ENCODE measurements at places on chromosomes 2 and 18.

DNA sequence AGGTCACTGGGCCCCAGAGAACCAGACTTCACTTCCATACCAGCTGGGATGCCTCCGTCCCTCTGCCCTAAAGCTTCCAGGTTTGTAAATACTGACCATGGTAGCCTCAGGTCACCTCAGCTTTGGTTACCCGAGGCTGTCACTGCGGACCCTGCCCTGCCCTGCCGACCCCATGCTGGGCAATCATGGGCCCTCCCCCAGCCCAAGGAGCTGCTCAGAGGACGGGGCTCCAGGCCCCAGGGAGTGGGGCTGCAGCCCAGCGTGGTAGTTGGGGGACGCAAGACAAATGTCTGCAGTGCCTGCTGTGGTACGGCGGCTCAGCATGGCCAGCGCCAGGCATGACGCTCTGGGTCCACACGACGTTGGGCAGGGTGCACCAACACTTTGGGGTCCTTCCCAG is 25.3 kb downstream of the RAMP1 start:
- DNase-seq = no peak

DNA sequence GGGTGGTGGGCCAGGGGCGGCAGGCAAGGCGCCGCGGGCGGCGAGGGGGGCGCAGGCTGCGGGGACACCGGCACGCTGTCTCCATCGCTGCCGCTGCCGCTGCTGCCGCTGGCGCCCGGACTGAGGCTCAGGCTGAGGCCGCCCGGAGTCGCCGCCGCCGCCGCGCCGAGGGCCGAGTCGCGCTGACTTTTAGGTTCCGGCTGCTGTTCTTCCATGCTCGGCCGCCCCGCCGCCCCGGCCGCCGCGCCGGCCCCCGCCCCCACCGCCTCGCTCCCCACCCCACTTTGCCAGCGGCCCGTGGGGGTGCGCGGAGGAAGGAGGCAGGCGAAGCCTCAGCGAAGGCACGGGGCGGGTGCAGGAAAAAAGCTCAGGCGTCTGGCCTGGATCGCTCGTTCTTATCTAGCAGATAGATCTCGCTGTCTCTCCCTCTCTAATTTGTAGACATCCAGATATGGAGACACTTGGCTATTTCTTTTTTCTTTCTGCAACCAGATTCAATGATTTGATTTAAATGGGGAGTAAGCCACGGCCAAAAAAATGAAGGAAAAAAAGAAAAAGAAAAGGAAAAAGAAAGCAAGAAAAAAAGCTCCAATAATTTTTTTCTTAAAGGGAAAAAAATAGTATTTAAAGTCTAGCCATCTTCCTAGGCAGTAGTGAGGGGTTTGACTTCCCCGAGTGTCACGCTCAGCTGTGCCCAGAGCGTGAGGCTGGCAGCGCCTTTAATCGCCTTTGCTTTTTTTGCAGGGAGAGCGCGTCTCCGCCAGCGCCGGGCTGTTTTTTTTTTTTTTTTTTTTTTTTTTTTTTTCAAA is at the start of gene EN1:
Gene EN1 (minus strand): TSS at position 696 of the 809 bp plus-strand sequence. CDS start 481 bp downstream, at position 215.
- DNase-seq = no peak

DNA sequence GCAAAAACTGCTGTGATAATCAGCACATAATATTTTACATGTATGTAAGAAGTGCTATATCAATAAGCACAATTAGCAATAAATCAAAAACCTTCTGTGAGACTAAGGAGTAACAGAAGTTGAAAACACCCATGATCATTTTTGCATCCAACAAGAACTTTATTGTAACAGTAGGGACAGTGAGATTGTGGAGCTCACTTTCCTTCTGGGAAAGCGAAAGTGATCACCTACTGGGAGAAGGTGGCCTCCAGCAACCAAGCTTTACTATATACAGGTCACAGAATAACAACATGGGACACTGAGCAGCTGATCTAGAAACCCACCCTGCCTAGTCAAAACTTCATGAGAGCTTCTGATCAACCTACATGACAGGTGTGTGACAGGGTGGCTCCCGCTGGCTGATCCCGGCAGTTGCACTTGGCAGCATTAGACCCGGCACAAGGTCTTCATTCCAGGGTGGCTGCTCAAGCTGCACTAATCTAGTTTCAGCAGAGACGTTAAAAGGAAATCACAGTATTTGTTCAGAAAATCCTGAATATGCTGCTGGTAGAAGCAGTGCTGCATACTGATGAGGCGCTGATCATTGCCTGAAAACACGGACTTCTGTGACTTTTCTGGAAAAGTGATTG is 63.5 kb upstream of the ARL5A start:
- DNase-seq = no peak

DNA sequence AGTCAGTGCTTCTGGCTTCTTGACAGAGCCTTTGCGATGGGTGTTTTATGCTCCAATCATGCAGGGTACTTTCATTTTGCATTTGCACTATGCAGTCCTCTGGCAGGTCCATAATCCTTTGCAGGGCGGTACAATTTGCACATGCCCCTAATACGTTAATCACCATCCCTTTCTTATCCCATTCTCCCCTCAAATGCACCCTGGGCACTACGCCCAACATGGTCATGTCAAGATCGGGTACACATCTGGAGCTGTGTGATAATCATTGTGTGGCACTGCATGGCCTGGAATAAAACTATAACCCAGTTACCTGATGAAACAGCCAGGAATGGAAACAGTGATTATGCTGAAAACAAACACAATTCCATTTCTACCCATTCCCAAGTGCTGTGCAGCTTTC is 27.7 kb downstream of the LOXHD1 start:
- no peak for DNase-seq

GRCh38 chr2:1914541-1915165 is 170.3 kb upstream of the PXDN start:
- DNase-seq = no peak

DNA sequence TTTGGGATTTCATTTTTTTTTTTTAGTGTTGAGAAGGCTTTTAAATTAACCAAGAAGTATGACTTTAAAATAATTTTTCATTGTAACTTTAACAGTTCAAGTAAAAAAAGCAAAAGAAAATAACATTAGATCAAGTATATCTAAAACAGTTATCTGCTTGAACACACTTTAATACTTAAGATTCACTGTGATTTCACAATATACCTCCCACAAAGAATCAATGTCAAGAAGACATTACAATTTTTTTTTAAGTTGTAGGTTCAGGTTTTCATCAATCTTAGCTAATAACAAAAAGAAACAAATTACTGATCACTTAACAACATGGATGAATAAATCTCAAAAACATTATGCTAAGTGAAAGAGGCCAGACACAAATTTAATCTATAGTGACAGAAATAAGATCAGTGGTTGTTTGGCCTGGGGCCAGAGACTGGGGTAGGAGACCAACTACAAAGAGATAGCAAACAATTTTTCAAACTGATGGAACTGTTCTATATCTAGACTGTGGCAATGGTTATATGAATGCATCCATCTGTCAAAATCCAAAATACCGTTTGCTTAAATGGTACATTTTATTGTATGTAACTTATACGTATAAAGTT is 74.8 kb upstream of the FRZB start:
- no peak for DNase-seq

GRCh38 chr18:76405280-76405679 is 89.8 kb downstream of the ZNF516 start:
- no peak for DNase-seq

GRCh38 chr2:171763602-171764001 is 76.3 kb downstream of the DYNC1I2 start:
- no peak for DNase-seq

DNA sequence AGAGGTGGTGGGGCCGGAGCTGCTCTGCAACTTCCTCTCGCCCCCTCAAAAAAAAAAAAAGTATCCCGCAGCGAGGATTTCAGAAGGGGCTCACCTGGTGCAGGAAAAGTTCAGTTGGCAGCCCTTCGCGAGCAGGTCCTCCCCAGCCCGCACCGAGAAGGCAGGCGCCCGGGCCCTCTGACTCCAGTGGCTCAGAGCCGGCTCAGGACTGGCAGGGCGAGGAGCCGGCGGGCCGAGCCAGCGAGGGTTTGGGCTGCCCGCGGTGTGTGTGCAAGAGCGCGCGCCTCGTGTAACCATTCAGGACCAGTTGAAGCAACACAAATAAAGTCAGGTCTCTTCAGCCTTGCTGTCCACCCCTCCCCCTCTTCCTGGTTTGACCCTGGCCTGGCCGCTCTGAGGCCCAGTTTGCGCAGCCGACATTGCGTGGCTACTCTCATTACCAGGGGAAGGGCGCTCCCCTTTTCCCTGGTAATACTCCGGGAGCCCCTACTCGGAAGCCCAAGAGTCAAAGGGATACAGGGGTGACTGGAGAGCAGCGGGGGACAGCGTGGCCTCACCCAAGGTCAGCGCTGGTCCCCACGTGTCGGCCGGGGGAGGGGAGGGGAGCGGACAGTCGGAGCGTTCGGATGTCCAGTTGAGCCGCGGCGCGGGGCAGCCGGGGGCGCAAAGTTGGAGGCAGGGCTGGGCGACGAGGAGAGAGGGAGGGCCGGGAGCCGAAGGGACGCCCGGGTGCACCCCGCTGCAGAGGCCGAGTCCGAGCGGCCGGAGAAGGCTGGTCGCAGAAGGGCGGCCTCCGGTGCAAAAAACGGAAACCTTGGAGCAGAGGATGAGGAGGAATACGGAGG is 12.3 kb downstream of the EN1 start:
- no peak for DNase-seq

GRCh38 chr2:111946294-111947114 is 48.1 kb downstream of the MERTK start:
- no peak for DNase-seq

DNA sequence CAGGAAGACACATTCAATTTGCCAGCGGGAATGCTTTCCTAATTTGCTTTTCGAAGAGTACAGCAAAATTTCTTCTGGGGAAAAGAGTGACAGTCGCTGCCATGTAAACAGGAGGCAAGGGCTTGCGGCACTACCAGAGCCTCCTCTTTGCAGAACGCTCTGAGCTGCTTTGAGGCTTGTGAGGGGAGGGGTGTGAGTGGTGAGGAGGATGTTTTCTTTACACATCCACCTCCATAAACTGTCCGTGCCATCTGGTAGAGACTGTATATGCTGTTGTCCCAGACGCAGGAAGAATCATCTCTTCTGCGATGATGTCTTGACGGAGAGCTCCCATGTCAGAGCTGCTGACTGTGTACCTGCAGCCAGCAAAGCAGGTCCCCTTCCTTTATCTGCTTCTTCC is 138.0 kb downstream of the SOCS6 start:
- no peak for DNase-seq

DNA sequence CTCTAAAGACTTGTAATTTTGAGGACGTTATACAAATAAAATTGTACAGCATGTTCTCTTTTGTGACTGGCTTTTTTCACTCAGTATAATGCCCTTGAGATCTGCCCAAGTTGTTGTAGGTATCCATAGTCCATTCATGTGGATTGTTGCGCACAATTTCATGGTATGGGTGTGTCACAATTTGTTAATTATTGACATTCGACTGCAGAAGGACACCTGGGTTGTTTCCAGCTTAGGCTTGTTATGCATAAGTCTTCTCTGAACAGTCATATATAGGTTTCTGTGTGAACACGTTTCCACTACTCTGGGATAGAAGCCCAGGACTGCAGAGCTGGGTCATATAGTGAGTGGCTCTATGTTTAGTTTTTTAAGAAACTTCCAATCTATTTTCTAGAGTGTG is 800.8 kb upstream of the SALL3 start:
- no peak for DNase-seq

DNA sequence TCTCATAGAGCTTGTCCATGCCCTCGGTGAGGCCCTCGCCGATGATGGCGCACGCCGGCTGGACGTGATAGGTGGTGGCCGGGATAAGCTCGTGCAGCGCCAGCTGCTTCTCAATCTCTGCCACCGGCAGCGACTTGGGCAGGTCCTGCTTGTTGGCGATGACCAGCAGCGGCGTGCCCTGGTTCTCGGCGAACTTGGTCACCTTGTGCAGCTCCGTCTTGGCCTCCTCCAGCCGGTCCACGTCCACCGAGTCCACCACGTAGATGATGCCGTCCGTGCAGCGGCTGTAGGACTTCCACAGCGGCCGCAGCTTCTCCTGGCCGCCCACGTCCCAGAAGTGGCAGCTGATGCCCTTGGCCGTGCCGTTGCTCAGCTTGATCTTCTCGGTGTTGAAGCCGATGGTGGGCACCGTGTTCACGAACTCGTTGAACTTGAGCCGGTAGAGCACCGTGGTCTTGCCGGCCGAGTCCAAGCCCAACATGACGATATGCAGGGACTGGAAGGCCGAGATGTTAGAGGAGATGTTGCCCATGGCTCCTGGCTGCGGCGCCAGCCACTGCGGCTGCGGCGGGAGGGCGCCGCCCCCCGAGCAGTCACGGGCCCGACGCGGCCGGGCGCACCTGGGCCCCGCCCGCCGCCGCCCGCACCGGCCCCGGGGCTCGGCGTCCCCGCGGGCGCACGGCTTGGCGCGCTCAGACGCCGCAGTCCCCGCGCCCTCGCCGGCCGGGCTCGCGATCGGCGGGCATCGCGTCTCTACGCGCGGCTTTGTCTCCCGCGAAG is 636 bp downstream of the ARL4C start:
- peak; percentile 36 for DNase-seq

DNA sequence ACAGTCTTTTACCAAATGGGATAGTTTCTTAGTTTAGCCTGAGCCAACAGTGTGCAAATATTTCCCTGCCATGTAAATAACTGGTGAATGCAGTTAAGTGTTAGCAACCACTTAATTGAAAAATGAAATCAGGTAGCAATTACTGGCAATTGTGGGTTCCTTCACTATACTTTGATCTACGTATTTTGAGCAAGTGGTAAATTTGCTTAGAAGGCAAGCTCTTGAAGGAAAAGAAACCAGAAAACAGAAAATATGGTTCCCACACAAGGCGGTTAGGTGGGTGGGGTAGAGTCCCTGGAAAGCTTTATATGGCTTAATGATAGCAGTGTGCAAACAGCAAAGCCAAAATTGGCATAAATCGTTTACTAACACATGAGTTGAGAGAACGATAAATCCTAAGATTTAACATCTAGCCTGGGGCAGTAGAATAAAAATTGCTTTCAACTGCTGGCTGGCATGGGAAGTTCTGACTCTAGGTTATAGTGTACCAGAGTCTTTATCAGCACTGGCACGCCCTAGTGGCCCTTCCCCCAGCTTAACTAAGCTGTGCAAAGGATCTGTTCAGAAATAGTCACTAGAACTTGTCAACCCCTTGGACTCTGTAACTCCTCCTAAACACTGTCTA is 17.0 kb downstream of the SLC9A2 start:
- DNase-seq = no peak

DNA sequence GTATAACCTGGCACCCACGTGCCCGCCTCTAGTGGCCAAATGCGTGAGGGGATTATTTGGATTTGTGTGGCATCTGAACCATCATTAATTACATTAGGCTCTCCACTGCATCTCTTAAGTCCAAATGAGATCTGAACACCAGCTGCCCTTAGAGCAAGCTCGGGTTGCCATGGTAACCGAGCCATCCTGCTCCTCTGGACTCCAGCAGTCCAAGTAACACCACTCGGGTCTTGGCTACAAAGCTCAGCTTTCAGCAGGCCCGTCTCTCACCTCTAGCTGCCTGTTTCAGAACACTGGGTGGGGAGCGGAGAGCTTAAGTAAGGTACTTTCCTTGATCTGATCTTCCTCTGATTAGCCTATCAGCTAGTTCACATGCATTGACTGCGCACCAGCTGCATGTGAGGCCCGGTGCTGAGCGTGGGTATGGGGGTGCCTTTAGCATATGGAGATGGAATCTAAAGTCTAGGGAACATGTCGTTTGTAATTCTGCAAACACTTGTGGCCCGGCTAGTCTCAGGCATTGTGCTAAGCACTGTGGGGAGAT is 14.1 kb upstream of the CYS1 start:
- DNase-seq = no peak
